ENCODE measurements at places on chromosomes 5 and 9. TPM values are rescaled to one million over a fixed set of nuclear protein-coding genes. Genes with fewer than 3 reads are reported as not detected.

Gene TRIM14
- total RNA-seq = 11.7 TPM

DNA sequence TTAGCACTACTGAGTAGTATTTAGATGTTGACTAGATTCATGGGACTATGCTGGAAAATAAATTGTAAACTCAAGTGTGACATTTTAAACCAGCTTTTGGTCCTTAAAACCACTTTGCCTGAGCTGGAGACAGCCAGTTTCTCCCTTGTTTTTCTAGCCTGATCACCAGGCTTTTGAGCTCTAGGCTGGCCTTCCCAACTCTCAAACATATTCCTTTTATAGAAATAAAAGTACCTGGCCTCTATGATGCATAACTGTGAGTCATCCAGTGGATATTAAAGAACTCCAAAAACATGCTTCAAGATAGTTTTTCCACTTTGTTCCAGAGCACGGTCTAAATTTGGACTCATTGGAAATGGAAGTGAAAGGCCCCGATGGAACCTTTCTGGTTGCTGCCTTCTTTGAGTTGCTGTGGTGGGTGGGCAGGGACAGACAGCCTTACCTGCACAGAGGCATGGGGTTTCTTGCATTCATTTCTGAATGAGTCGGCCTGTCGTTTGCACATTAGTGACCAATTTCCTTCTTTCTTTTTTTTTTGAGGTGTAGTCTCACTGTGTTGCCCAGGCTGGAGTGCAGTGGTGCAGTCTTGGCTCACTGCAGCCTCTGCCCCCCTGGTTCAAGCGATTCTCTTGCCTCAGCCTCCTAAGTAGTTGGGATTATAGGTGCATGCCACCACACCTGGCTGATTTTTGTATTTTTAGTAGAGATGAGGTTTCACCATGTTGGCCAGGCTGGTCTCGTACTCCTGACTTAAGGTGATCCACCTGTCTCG lies 43.1 kb downstream of the TRIO start:
- no peak for DNase-seq

DNA sequence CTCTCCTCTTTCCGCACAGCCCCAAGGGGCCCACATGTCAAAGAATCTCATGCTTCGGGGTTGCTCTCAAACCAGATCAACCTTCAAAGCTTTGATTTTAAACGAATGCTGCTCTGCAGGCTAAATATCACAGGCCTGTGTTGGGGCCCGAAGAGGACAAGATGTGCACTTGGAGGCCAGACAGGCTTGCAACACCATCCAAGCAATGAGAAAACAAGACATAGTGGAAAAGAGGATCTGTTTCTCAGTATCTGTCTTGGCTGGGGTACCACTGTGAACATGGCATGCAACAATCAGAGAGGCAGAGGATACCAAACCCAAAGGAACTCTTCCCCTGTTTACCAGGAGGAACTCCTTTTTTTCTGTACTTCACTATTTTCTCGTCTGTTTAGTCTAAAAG lies 321.8 kb downstream of the SLIT3 start:
- DNase-seq = no peak

DNA sequence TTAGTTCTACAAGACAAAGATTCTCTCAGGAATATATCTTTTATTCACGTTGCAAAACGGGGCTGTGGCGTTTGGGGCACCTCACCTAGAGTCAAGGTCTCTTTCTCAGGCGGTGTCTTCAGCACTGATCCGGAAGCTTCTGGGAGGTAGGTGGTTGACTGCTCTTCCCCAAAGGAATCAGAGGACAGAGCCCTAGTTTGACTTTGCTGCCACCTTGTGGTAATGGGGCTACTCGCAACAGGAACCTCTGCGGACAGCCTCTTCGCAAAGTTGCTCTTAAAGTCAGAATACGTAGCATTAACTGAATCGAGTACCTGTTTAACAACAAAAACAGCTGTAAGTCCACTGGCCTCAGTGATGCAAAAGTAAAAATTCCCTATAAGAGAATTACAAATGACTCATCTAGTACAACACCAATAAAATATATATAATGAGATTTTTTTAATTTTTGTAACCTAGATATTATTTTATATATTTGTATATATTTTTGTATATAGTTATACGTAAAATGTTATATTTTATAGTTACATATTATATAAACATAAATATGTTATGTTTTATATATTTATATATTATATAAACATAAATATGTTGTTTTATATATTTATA lies 13.3 kb upstream of the GPX8 start:
- DNase-seq = peak; percentile 35

DNA sequence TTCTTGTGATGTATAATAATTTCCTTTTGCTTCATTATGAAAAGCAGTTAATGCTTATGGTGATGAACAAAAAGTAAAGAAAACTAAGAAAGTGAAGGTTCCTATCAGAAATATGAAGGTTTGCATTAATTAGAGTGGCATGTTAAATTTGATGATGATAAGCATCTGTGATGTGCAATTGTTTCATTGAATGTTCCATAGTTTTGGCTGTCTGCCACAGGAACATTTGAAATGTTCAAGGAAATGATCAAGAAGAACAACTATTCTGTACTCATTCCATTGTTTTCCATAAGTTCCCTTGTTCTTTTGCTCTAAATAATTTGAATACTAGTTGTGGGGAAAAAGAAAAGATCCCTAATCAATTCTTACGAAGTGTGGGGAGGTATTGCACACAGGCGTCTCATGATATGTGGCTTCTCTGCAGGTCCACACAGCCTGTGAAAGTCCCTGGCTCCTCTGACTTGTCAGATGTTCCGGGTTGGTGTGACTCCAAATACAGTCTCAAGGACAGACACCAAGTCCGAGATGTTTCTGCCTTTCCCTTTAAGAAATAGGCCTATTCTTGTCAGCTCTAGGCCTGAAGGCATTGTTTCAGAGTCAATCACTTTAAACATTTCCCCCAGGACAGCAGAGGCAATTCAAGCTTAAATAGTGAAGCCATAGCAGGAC lies 152.6 kb upstream of the MAST4 start:
- DNase-seq = no peak
